ENCODE measurements at places on chromosomes 5 and 9.

- DNase-seq = no peak
These were observed 92.0 kb downstream of the AMBP start for GRCh38 chr9:113985968-113986585.

DNA sequence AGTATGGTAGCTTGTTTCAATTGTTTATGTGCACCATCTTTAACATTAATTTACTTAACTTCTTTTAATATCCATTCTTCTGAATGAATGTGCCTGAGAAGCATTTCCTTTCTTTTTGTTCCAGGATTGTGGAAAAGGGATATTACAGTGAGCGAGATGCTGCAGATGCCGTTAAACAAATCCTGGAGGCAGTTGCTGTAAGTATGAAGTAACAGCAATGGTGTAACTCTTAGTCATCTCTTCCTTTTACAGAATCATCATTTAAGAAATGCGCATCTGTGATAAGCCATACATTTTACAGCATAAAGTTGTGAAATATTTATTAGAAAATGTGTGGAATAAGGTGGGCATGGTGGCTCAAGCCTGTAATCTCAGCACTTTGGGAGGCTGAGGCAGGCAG lies 117.7 kb downstream of the STARD4 start:
- DNase-seq = no peak

- DNase-seq = peak; percentile 54
These were observed at the start of gene NIM1K for GRCh38 chr5:43191740-43192557. TSS of gene NIM1K (plus strand) at chr5:43192225. CDS start at chr5:43245776, 53,551 bp downstream.

GRCh38 chr9:28050941-28051340 lies 477.7 kb upstream of the C9orf72 start:
- no peak for DNase-seq

Measured in C1 segment of cervical spinal cord (tissue), 14 donors.